NCI-H1930 (cell line): ENCODE measurements at places on chromosomes 5 and 9.

- no peak for DNase-seq
These were observed 474.4 kb downstream of the RASEF start for GRCh38 chr9:82588301-82589180.

GRCh38 chr5:1175801-1176472, 25.5 kb upstream of the SLC6A19 start:
- DNase-seq: no peak

DNA sequence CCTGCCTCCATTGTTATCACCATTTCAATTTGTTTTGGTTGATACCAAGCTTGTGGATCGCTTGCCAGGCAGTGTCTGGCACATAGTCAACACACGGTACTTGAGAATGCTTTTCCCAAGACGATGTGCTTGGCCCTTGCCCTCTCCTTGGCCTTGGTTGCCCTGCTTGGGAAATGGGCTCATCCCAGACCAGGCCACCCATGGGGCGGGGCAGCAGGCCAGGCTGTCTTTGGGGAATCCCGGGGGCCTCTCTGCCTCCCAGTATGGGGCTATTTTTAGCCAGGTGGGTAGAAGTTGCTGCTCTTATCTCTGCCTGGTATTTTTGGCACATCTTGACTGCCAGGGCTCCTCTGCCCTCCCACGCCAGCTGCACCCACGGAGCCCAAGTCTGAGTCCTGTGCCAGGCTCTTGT, 49.9 kb downstream of the LMX1B start:
- DNase-seq: no peak

DNA sequence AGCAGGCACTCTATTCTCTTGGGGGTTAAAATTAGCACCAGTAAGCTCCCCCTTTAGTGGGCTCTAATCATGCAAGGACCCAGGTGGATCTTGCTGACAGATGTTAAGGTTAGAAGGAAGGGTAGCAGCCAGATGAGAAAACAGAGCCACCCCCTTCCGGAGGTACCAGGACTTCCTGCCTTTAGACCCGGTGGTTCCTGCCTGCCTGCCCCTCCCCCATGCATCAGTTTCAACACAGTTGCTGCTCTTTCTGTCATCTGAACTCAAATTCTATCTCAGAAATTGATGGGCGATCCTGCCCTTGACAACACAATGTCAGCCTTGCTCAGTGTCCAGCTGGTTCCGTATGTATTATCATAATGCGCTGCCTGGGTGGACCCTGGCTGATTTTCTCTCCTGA, 287.3 kb downstream of the EBF1 start:
- DNase-seq: no peak

GRCh38 chr5:175803736-175804454, 67.5 kb upstream of the CPLX2 start:
- DNase-seq: no peak

- no peak for DNase-seq
These were observed 221.3 kb downstream of the TRIM36 start for GRCh38 chr5:114948363-114948762.

DNA sequence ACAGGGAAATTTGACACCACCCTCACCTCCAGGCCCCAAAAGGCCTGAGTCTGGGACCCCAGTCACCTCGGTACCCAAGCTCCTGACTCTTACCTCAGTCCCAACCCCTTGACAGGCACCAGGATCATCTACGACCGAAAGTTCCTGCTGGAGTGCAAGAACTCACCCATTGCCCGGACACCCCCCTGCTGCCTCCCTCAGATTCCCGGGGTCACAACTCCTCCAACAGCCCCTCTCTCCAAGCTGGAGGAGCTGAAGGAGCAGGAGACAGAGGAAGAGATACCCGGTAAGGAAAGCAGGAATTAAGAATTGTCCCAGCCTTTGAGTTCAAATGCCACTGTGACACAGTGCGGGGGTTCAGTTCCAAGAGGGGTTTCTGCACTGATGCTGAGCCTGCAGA, 1.3 kb downstream of the EIF4EBP3 start:
- DNase-seq: no peak

- no peak for DNase-seq
These were observed 145.0 kb downstream of the ZNF462 start for GRCh38 chr9:107008011-107008410.

DNA sequence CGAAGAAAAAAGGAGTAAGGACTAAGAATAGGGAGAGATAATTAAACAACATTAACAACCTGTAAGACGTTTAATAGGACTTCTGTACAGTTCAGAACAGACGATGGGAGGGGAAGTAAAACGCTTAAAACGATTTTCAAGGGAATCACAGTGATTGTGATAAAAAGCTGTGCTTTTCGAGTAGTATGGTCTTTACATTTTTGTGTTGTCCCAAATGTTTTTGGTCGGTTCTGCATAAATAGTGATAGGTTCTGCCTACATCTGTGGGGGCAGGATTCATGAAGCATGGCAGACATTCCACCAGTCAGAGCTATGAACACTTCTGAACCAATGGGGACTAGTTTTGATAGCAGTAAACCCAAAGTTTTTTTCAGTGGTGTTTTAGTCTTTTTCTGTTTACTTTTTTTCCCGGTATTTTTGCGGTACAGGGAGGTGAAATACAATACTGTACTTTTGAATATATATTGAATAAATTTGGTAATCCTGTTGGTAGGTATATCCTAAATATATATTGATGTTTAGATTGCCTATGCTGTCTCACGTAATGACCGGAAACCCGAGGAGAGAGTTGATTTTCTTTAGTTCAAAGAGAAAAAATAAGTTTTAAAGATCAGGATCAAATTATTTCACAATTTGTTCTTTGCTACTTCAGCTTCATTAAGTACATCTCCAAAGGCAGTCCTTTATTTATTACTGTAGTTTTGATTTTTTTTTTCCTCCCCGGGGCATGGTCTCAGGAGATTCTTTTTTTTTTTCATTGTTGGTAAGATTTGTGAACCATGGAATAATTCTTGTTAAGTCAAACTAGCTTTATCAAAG, 1.3 kb downstream of the ERBIN start:
- DNase-seq: no peak

- no peak for DNase-seq
These were observed 177.3 kb upstream of the DMAC1 start for GRCh38 chr9:7976856-7977255.

DNA sequence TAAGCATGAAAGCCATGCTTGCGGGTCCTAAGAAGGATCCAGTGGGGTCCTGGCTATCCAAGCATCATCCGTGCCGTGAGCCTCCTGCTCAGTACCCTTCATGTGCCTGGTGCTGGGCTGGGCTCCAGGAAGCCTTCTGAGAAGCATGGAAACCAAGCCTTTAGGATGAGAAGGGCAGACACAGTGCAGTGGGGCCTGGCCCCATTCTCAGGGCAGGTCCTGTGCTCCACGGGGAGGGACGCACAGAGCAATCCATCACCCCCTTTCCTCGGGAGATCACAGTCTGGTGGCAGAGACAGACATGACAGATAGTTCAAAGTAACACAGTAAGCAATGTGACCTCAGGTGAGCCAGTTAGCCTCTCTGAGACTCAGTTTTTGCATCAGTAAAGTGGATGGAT, 76.9 kb downstream of the RGS3 start:
- DNase-seq: no peak

DNA sequence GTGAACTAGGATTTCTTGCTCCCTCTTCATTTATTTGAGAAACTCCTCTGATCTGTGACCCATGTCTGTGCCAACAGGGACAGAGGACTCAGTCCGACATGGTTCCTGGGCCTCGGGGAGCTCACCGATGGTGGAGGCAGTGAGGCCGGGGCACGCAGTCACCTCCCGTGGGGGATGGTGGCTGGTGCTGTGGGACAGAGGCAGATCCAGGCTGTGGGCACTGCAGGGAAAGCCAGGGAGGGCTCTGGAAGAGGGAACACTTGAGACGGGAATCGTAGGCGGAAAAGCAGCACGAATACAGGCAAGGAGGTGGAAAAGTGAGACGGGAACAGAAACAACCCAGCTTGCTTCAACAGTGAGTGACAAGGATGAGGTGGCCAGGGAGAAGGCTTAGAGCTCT, 127.8 kb downstream of the GABBR2 start:
- no peak for DNase-seq

- DNase-seq: no peak
These were observed 41.6 kb downstream of the PDZD2 start for GRCh38 chr5:31680528-31680927.

DNA sequence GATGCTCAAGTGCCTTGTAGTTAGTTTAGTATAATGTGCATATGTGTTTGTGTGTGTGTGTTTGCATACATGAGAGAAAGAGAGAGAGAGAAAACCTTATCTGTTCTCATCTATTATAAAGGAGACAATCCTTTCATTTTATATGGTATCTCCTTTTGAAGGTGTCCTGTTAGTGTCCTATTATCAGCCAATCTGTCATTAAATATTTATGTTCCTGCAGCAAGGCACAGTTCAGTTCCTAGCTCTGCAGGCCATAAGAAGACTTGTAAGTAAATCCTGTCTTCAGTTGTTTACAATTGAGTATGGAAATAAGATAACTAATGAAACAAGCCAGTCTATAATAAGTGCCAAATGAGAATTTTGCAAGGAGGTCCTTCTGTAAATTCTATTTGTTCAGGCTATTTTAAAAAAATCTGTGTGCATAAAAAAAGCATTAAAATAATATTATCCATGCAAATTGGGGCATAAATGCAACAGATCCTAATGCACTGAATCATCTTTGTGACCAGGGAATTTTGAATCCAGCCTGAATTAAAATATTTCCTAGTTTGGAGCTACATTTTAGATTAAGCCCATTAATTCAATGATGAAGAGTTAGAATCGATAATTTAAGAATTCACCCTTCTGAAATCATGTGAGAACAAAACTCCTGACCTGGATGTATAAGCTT, 18.1 kb downstream of the MAP1B start:
- no peak for DNase-seq

DNA sequence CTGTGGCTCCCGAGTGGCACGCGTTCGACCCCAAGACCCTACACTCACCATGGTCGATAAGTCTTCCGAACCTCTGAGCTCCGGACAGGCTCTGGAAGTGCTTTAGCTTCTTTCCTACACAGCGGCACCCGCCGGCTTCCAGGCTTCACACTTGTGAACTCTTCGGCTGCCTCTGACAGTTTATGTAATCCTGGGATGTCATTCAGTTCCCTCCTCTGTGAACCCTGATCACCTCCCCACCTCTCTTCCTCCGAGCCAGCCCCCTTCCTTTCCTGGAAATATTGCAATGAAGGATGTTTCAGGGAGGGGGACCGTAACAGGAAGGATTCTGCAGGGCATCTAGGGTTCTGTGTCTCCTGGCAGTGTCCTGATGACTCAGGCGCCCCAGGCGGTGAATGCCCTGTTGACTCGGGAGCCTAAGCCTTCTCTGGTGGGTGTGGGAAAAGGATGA, at the start of gene CD14:
TSS of gene CD14 (minus strand) at position 155 of the 451 bp plus-strand sequence. CDS start at position 51, 104 bp downstream.
- no peak for DNase-seq

DNA sequence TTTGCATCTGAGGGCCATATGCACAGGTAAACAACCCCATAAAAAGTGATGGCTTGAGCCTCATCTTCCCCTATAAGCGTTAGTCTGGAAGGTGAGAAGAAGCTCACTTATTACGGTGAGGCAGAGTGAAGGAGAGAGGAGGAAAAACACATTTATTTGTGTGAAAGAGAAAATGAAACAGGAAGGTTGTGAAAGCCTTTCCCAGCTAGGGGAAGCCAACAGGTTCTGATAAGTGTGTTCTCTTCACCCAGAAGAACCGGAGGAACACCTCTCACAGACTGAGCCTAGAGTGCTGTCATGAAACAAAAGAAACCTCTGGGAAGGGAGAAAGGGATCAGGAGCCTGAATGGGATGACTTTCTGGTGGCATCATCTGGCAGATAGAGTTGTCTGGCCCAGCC, 192.5 kb downstream of the PTTG1 start:
- DNase-seq: no peak

DNA sequence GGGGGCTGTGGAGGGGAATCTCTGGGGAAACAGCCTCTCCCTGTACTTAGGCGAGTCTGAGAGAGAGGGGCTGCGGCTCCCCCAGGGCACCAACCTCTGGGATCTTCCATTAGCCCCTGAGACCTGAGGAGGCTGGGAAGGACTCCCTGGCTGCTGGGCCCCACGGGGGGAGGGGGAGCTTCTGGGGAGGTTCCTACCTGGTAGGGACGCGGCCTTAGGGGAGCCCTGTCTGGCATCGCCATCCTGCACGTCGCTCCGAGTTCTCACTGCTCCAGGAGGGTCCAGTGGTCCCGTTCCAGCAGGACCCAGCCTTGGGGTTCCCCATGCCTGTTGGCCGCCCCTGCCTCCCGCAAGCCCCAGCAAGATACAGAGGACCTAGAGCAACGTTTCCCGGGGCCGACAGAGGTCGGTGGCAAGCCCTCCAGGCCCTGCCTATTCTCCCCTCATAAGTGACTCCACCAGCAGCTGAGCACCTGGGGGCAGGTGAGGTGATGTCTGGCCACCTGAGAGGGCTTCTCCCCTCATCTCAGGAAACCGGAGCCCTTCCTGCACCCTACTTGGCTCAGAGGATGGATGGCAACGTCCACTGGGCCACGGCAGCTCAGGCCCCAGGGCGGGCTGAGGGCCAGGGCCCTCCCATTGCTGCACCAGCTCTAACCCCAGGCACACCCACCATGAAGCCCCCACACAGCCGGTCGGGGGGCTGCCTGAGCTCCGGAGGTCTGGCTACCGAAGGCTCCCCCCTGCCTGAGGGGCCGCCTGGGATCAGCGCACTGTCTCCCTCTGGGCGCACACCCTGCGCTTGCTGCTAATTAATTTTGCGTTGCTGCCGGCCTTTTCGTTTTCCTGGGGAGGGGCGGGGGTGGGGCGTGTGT, 22.5 kb downstream of the TPPP start:
- DNase-seq: no peak

DNA sequence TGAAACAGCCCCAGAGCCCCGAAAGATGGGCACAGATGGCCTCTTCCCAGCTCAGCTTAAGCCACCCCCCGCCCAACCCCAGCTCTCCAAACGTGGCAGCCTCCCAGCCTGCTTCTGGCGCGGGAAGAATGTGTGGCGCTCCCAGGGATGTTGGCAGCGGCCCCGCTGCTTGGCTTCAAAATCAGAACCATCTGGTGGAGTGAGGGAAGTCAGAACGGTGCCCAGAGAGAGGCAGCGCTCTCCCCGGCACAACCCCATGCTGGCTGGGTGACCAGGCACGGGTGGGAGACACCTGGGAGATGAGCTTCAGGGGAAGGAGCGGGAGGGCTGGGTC, 72.7 kb upstream of the ORM1 start:
- no peak for DNase-seq

GRCh38 chr5:105817914-105818313, 1852.8 kb downstream of the EFNA5 start:
- DNase-seq: no peak

DNA sequence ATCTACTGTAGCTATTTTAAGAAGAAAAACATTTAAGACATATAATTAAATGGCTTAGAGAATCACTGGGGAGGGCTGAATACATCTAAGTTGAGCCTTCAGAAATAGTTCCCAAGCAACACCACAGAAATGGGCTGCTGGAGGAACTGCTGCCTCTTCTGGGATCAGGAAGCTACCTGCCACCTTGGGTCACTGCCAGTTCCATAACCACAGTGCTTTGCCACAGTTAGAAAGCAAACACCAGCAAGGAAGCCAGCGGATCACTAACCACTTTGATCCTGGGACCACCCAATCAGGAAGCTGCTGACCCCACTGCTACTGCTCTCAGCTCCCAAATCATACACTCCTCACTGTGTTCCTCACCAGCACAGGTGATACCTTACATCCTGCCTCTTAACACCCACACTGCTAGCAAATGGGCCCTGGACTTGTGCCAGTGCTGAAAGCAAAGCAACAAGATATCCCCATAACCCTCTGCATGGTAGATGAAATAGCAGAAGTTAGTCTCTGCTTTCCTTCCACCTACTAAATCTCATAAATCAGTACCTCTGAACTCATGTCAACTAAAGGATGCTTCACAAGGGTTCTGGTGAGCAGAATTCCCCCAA, 346.9 kb downstream of the DEPDC1B start:
- DNase-seq: no peak

GRCh38 chr5:175133185-175133584, 310.8 kb downstream of the DRD1 start:
- DNase-seq: no peak

GRCh38 chr9:98652302-98652701, 56.4 kb downstream of the GABBR2 start:
- no peak for DNase-seq
